Osteoblast (primary cell): ENCODE measurements at places on chromosomes 4 and X.

DNA sequence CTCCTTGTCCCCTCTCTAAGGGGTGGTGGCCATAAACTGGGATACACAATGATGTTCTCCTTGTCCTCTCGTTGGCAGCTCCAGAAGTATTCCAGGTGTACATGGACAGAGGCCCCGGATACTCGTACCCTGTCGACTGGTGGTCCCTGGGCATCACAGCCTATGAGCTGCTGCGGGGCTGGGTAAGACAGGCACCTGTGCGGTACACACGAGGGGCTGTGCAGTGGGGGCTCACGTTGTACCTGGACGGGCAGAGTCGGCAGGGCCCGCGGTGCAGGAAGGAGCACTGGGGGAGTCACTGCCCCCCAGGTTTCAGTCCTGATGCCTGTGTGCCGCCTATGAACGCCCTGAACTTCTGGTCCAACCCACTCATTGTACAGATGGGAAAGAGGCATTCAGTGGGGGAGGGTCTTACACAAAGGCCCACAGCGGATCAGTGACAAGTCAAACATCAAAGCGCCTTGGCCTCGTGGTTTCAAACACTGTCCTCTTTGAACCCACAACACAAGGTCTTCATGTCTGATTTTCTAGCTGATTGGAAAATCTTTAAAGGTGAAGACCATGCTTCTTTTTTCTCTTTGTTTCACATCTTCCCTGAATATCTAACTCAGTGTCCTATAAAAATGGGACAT lies 261.6 kb downstream of the EVC2 start:
- DNase-seq: no peak

DNA sequence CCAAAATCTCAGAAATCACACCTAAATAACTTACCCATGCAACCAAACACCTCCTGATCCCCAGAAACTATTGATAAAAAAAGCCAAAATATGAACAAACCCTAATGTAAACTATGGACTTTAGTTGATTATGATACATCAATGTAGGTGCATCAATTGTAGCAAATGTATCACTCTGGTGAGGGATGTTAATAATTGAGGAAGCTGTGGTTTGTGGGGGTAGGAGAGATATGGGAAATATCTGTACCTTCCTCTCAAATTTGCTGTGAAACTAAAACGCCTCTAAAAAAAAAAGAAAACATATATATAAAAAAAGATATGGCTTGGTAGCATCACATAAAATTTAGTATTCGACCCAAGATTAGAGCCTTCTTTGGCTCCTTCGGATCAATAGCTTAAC lies 144.3 kb upstream of the CPEB2 start:
- no peak for DNase-seq

GRCh38 chrX:63387411-63387810 lies 36.3 kb upstream of the SPIN4 start:
- no peak for DNase-seq

DNA sequence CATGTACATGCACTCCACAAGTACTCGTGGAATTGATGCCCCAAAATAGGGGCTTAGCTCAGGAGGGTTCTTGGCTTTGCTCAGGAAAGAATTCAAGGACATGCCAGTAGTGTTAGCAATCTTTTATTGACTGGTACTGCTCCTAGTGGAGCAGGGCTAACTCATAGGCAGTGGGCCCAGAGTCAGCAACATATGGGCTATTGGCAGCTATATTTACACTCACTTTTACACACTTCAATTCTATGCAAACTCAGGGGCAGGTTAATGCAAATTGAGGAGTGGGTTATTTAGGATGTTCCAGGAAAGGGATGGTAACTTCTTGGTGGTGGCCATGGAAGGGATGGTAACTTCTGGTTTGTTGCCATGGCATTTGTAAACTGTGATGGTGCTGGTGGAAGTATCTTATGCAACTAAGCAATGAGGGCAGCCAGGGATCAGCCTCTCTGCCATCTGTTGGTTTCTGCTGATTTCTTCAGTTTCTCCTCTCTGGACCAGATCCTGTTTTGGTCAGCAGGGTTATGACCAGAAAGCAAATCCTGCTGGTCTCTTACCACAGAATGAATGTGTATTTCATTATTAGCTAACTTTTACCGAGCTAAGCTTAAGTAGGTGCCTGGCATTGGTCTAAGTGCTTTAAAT lies 69.2 kb upstream of the FAT1 start:
- peak; percentile 66 for DNase-seq

- DNase-seq: no peak
Measured at GRCh38 chrX:131577999-131578734, 34.3 kb downstream of the OR13H1 start.

DNA sequence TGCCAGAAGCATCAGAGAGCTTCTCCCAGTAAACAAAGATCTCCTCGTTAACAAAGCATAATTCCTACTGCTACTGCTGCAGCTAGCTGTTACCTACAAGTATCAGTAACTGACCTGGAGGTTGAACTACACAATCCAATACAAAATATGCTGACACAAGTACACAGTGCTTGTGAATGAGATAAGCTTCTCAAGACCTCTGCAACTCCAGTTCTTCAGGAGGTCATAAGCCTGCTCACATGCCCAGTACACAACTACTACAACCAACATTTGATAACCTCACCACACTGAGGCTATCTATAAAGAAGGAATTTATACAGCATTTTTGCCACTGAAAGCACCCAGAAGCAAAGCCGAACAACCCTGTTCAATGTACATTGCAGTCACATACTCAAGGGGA lies 66.7 kb upstream of the SMARCAD1 start:
- no peak for DNase-seq

DNA sequence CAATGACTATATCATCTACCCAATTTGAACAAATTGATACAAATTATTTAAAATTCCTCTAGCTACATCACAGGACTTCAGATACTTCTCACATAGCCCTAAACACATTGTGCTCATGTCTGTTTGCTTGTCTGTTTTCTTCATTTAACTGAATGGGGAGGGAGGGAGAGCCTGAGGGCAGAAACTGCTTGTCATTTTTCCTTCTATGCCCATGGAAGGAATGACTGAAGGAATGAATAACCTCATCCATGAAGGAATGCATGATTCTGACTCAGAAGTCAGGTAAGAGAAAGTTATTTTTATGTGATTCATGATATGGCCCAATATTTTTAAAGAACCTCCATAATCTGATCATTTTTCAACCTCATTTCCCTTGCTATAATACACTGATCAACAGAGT lies 418.0 kb upstream of the PITX2 start:
- no peak for DNase-seq

GRCh38 chr4:185247151-185247550 lies 37.8 kb downstream of the SNX25 start:
- DNase-seq: no peak

GRCh38 chrX:39212456-39212855 lies 411.2 kb downstream of the MID1IP1 start:
- DNase-seq: no peak

DNA sequence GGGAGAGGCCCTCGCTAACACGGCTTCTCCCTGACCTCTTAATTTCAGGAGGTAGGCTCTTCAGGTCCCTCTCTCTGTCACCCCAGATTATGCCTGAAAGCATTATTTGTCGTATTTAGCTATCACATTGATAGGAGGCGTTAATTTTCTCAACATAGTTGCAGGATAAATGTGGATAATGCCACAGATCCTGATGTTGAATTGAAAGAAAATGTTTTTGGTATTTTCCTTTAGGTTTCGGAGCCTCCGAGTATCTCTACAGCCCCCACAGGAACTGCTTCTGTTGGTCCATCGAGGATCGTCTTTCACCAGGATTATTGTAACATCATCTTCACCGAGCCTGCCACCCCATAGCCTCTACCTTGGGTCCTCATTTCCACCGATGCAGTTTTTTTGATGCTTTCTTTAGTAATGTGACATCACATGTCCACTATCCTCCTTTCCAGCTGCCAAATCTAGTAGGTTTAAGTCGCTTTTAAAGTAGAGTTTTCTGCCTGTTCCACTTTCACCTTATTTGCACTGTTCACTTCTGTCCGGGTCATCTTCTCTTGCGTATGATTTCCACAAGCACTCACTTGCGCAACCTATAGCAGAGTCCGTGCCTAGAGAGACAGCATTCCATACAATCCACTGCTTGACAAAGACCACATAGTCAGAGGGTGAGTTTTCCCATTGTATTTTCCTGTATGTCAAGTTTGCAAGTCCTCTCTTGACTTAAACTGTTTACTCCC lies 665 bp downstream of the TIGD2 start:
- DNase-seq: peak; percentile 90

DNA sequence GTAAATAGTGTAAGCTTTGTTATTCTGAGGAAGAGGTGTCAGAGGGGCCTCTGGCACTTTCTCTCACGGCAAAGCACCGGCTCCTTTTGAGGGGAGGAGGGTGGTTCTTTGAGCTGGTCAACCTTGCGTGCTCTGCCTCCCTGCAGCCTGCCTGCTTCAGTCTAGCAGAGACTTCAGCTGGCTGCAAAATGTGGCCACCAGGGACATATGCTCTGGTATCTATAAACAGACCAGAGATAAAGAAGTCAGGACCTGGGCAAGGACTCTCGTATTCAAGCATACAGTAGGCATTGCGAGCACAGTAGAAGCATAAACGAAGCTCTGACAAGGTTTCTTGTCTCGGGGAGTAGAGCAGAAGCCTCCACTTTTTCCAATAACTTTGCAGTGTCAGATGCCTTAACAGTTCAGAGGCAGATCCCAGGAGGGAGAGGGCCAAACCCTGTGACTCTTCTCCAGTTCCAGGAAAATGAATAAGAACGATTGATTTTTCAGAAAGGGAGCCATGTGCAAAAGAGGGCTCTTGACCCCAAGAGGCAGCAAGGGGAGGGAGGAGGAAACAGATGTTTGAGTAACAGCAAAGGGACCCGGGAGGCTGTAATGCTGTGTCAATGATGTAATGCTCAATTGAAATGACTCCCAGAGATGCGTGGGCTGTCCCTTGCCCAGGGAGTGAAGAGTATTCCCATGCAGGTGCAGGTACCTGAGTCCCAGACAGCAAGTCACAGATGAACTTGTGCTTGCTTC lies 57.9 kb upstream of the TEX13D start:
- no peak for DNase-seq

DNA sequence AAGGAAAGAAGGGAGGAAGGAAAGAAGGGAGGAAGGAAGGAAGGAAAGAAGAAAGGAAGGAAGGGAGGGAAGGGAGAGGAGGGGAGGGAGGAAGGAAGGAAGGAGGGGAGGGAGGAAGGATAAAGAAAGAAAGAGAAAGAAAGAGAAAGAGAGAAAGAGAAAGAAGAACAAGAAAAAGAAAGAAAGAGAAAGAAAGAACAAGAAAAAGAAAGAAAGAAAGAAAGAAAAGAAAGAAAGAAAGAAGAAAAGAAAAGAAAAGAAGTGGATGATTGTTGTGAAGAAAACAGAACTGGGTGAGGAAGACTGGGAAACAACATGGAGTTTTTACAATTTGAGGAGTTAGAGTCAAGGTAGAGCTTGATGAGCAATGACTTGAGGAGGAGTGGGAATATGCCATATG lies 78.0 kb downstream of the EIF4E start:
- DNase-seq: no peak

- no peak for DNase-seq
Measured at GRCh38 chr4:33427676-33428075, 2707.5 kb downstream of the PCDH7 start.

DNA sequence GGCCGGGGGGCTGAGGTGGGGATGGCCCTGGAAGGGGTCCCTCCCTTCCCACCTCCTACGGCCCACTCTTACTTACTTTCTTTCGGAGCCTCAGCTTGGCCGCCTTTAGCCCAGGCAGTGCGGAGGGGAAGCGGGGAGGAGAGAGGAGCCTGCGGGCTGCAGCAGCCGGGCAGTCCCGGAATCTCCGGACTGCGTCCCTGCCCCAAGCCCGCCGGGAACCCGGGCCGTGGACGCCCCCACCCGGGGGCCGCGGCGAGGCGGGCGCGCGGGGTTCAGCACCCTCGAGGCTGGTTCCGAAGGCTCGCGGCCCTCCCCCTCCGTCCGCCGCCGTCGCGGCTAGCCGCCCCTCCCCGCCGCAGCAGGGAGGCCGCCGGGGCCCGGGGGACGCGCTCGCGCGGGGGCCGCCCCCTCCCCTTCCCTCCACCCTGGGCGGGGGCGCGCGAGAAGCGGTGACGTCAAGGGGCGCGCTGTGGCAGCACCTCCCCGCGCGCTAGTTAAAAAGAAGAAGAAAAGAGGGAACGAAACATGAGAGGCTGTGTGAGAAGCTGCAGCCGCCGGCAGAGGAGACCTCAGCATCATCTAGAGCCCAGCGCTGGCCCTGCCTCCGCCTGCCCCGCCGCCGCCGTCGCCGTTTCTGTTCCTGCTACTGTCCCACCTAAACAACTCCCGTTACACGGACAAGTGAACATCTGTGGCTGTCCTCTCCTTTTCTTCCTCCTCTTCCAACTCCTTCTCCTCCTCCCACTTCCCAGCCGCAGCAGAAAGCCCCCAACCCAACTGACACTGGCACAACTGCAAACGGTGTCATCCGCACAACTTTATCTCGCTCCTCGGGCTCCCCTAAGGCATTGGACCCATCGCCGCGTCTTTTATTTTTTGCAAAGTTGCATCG lies at the start of gene HHIP:
Gene HHIP (plus strand): TSS at position 526 of the 892 bp plus-strand sequence. CDS start 520 bp downstream, outside the sequence.
- DNase-seq: peak; percentile 91

DNA sequence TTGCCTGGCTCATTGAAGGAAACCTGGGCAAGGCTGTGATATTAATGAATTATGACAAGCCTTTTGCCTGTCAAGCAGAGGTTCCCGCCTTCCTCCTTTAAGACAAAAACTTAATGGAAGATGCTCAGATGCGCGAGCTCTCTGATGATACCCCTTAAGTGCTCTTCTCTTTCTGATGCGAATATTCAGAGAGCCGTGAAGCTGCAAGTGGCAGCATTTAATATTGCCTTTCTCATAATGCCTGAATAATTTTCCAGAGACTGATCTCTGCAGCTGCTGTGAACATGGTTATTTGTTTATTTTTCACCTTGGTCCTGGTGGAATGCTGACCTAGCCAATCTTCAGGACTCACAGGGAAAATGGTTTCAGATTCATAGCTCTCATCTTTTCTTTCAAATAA lies 251.8 kb downstream of the TENM3 start:
- no peak for DNase-seq

DNA sequence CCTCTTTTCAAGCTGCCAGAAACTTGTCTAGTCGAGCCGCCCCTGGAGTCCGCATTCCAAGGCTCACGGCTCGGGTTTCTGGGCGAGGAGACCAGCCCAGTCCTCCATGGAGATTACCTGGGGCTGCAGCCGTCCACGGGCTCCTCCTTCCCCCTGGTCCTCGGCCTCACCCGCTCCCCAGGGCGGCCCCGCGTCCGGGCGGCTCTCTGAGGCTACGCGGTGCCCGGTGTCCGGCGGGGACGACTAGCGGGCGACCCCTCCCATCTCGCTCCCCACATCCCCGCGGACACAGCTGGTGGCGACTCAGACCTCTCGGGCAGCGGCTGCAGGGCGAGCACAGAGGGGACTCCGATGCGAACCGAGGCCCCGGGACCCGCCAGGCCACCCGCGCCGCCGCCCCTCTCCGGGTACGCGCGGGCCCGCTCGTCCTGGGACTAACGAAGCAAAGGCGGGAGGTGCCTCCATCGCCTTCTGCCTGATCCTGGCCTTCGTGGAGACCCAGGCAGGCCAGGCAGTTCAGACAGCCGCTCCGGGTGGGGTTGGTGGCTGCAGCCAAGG lies 159.4 kb downstream of the TRAM1L1 start:
- DNase-seq: peak; percentile 35

- no peak for DNase-seq
Measured at GRCh38 chr4:90069151-90069550, 58.0 kb upstream of the CCSER1 start.
